ENCODE measurements at places on chromosomes 1 and 21.
A peak's percentile ranks its signal among the peaks of the same experiment; 100 is the strongest.

DNA sequence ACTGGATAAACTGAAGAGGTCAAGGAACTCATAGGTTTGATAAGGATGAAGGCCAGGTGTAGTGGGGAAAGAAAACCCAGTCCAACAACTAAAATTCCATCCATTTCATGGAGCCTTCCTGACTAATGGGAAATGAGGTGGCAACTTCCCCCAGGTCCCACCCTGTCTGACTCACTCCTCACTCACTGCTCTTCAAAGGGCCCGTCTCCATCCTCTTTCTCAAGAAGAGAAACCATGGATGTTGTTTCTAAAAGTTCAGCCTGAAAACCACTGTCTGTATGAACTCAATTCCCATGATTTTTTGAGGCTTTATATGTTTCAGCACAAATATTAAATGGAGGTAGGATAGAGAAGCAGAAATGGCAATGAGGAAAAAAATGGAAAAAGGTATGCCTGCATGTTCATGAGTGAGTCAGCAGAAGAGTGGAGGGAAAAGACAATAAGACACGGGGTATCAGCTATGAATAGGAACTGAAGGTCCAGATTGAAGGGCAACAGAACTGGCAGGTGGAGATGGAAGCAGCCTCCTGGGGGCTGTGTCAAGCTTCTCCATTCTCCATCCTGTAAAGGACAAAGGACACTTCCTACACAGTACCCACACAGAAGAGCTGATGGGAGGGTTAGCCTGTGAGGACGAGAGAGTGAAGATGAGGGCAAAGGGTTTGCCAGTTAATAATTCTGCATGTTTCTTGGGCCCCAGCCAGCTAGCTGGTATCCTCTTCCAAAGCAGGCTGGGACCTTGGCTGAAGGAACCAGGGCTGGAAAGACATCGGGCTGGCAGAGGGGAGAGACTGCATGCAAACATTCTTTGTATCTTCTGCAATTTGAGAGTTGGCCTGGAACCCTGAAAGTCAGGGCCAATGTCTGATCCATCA lies 5.5 kb upstream of the ELOVL1 start:
- no peaks in the 10 kb centered on the region for H3K36me3 ChIP-seq
- H3K27me3 ChIP-seq: no peaks in the 10 kb centered on the region
- no peak for DNase-seq
- no peak overlapping the region for H3K27ac ChIP-seq
- no peak overlapping the region for H3K4me3 ChIP-seq

GRCh38 chr21:34642211-34643075 lies 26.4 kb upstream of the CLIC6 start:
- peaks cover 60% of the 10 kb centered on the region for H3K4me1 ChIP-seq
- DNase-seq: peak; percentile 87
- no peaks in the 10 kb centered on the region for H3K27me3 ChIP-seq

- DNase-seq: no peak
- H3K27ac ChIP-seq: no peak overlapping the region
- no peaks in the 10 kb centered on the region for H3K27me3 ChIP-seq
Observed at GRCh38 chr1:58440696-58441095, 105.8 kb downstream of the OMA1 start.

GRCh38 chr1:156378557-156378956 lies 9.5 kb downstream of the RHBG start:
- no peaks in the 10 kb centered on the region for H3K27me3 ChIP-seq
- H3K4me3 ChIP-seq: no peak overlapping the region
- no peak overlapping the region for H3K27ac ChIP-seq

GRCh38 chr1:164660412-164660772 lies 101.4 kb downstream of the PBX1 start:
- no peak overlapping the region for H3K27ac ChIP-seq
- DNase-seq: peak; percentile 9
- H3K27me3 ChIP-seq: no peaks in the 10 kb centered on the region

GRCh38 chr1:56550138-56550858 lies 29.1 kb downstream of the PLPP3 start:
- H3K36me3 ChIP-seq: no peaks in the 10 kb centered on the region
- no peaks in the 10 kb centered on the region for H3K27me3 ChIP-seq
- no peak overlapping the region for H3K27ac ChIP-seq
- no peak for DNase-seq
- no peaks in the 10 kb centered on the region for H3K4me1 ChIP-seq

DNA sequence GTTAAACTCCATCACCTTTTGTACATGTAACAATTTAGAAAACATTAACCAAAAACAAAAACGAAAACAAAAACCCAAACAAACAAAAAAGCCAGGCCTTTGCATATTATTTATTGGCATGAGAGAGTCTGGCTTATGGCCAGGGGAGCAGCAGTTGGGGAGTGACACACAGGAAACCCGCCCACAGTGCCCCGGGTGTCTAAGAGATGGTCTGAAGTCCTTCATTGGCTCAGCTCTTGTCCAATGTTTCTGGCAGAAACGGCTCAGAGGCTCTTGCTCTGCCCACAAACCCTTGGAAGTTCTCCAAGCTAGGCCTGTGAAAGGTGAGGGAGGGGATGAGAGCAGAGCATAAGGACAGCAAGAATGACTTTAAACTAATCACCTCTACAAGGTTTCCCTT lies 131.5 kb downstream of the CNIH3 start:
- no peak for DNase-seq
- no peaks in the 10 kb centered on the region for H3K36me3 ChIP-seq
- no peak overlapping the region for H3K4me3 ChIP-seq
- H3K27me3 ChIP-seq: no peaks in the 10 kb centered on the region
- peaks cover 53% of the 10 kb centered on the region for H3K4me1 ChIP-seq

DNA sequence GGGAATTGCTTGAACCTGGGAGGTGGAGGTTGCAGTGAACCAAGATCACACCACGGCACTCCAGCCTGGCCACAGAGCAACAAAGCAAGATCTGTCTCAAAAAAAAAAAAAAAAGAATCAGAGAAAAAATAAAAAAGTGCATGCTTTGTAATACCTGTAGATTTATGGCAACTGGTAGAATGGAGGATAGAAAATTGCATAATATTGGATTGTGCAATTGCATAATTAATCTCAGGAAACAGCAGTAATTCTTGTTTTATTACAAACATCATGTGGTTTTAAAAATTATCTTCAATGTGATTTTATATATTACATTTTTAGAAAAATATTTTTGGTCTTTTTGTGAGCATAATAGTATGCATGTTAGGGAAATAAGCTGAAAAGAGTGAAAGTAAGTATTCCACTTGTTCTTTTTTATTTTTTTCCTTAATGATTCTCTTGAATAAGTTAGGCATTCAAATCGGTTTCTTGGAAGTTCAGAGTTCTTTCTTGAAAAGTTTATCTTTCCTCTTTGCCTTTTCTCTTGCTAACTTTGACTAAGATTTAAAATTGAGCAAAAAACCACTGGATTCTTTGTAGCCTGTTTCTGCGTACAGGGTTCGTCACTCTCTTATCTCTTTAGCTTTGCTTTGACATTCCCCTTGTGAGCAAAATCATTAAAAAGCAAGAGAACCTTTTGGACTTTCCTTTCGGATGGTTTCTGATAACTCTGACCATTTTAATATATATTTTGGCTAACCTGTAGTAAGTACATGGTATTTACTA lies 127.5 kb upstream of the ADAMTS5 start:
- H3K4me1 ChIP-seq: no peaks in the 10 kb centered on the region
- H3K27ac ChIP-seq: no peak overlapping the region
- no peaks in the 10 kb centered on the region for H3K36me3 ChIP-seq
- no peak overlapping the region for H3K4me3 ChIP-seq

DNA sequence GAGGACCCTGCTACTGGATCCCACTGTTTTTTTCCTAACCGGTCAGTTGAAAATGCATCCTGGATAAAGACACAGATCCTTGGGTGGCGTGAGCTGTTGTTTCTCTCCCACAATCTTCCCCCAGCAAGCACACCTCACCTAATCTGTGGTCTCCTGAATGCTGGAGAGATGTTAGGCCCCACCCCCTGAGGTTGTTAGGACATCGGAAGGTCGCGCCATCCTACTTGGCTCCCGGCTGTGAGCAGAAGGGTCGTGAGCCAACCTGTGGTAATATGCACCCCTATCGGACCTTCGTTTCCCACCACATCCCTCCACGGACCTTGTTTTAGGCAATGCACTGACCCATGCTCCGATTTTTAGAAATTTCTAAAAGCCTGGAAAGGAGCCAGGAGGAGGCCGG lies 89.9 kb upstream of the IPO9 start:
- H3K36me3 ChIP-seq: no peaks in the 10 kb centered on the region
- H3K27ac ChIP-seq: no peak overlapping the region
- H3K4me1 ChIP-seq: peaks cover 12% of the 10 kb centered on the region

- H3K36me3 ChIP-seq: no peaks in the 10 kb centered on the region
- DNase-seq: no peak
- H3K27me3 ChIP-seq: no peaks in the 10 kb centered on the region
- H3K27ac ChIP-seq: no peak overlapping the region
- peaks cover 11% of the 10 kb centered on the region for H3K4me1 ChIP-seq
Observed at GRCh38 chr1:162732566-162733335, 57.8 kb upstream of the HSD17B7 start.

GRCh38 chr1:200354243-200354642 lies 55.6 kb downstream of the ZNF281 start:
- H3K27ac ChIP-seq: peak overlapping the region; percentile 15
- peaks cover 30% of the 10 kb centered on the region for H3K4me1 ChIP-seq
- no peak overlapping the region for H3K4me3 ChIP-seq
- DNase-seq: peak; percentile 44
- no peaks in the 10 kb centered on the region for H3K36me3 ChIP-seq

GRCh38 chr1:220528679-220529501 lies 954 bp downstream of the MARK1 start:
- H3K27me3 ChIP-seq: peaks cover 25% of the 10 kb centered on the region
- H3K4me1 ChIP-seq: no peaks in the 10 kb centered on the region
- peak overlapping the region; percentile 46 for H3K4me3 ChIP-seq
- no peaks in the 10 kb centered on the region for H3K36me3 ChIP-seq

DNA sequence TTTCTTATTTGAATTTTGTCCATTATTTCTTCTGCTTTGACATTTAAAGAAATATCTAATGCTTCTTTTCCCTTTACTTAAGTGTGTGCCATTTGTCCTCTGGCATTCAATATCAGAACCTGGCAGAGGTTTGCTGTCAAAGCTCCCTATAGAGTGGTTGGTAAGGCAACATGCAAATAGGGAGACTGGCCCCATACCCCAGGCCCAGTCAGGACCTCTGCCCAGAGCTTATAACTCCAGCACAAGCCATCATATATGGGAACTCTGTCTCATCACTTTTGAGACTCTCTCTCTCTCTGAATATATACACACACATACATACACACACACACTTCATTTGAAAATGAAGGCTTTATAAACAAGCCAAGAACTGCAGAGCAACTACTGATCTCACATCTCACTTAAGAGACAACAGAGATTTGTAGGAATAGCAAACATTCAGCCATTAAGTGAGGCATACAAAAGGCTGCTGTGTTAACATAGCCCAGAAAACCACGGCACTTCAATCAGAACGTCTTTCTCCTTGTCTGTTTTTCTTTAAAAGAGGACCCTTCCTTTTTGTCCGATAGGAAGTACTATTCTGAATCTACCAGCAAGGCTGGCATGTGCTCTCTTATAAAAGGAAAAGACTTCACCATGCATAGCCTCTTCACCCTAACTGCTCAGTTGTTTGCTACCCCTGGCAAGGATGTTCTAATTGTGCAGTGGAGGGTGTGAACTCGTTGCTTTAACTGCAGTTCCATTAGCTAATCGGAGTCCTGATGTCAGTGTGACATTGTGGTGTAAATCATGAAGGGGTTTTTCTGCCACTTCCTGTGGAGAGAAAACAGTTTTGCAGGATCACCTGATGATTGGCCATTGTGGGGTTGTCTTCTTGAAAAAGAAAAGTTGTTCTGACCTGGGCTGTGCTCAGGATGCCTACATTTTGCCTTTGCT lies 101.7 kb downstream of the NR5A2 start:
- H3K27ac ChIP-seq: no peak overlapping the region
- no peak for DNase-seq
- H3K27me3 ChIP-seq: no peaks in the 10 kb centered on the region
- H3K4me1 ChIP-seq: peaks cover 6% of the 10 kb centered on the region

DNA sequence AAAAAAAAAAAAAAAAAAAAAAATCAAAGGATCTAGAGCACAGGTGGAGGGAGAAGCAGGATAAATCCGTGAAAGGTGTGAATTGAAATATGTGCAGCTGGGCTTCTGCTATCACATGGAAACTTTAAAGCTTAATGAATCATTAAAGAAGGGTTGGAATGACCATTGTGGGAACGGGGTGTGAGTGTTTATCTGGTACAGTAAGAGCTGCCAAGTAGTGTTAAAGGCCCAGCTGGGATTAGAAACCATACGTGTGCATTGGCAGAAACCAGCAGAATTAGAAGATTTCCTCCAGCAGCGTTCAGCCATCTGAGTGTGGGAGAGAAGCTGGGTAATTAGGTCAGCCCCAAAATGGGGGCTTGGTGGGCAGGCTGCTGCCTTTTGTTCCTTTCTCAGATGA lies 13.5 kb downstream of the FALEC start:
- H3K4me1 ChIP-seq: no peaks in the 10 kb centered on the region
- H3K4me3 ChIP-seq: no peak overlapping the region
- no peak overlapping the region for H3K27ac ChIP-seq
- DNase-seq: no peak

DNA sequence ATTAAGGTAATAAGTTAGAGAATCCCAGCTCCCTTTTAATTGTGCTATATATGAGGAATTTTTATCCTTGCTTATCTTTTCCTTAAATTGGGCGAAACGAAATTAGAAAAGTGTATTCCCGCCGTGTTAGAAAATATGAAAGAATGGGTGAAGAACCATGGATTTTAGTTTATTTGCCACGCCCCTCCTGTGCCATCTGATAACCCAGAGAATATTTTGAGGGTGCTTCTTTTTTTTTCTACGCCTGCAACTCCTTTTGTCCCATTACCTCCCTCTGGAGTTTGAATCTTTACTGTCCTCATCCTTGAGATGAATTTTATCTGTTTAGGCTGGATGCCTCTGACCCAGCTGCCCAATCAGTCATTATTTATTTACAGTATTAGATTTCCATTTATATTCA lies 1.6 kb downstream of the TLCD4 start:
- H3K4me3 ChIP-seq: no peak overlapping the region
- no peaks in the 10 kb centered on the region for H3K36me3 ChIP-seq
- peaks cover 6% of the 10 kb centered on the region for H3K27me3 ChIP-seq
- no peak overlapping the region for H3K27ac ChIP-seq
- no peaks in the 10 kb centered on the region for H3K4me1 ChIP-seq

DNA sequence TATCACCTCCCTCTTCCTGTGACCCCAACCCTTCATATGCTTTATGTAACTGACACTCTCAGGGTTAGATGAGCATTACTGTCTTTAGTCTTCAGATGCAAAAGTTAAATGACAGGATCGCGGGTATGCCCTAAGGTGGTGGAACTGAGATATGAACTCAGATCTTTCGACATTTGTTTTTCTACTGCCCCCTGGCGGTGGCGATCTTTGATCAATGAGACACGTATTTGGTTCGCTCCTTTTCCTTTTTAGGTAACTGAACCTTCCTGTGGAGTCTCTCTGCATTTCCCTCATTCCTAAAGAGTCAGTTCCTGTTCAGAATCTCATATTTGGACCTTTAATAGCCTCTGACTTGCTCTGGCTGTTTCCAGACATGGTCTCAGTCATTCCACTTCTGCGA lies 47.8 kb upstream of the ZP4 start:
- H3K36me3 ChIP-seq: no peaks in the 10 kb centered on the region
- H3K4me3 ChIP-seq: no peak overlapping the region
- H3K4me1 ChIP-seq: no peaks in the 10 kb centered on the region

All from GM12878 (cell line).